CD4-positive, alpha-beta T cell treated with Interleukin-6 at 100 ng/mL for 8 hours (primary cell): ENCODE measurements at places on chromosomes 6 and 20.
A peak's percentile ranks its signal among the peaks of the same experiment; 100 is the strongest.

GRCh38 chr6:82337688-82338257 is 25.8 kb upstream of the TPBG start:
- DNase-seq = no peak

- no peak for DNase-seq
Observed at GRCh38 chr6:147738099-147738498, 229.6 kb downstream of the SAMD5 start.

DNA sequence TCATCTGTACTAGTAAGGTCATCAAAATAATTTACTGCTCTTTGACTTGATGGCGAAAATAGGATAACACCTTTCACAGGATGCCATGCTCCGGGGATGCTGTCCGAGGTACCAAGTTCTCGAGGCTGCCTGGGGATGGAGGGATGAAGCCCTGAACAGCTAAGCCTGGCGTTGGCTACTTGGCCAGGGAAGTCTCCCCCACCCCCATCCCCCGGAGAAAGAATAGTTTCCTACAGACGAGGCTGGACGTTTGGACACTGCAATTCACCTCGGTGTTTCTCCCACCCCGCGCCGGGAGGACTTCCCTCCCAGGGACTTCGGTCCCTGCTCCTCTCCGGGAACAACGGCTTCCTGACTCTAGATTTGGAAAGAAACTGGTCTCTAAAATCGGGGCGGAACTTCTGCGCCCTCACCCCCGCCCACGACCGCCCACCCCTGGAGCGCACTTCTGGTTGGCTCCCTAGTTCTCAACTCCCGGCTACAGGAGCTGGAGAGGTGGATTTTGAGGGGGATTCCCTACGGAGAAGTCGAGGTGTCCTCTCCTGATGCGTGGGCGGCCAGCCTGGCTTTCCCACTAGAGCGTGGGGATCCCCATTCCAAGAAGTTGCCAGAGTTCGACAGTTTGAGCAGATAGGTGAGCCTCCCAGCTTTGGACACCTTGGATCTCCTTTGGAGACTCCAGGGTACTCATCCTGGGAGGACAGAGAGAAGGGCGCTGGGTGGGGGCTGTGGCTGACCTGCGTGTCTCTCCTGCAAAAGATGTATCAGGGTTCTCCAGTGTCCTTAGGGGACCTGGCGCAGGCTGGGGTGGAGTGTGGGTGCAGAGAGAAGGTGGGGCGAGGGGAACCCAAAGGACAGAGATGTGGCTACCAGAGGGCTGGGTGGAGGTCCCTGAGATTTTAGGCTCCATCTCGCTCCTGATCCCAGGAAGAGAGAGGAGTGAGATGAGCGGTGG is 1.1 kb downstream of the PCSK2 start:
- DNase-seq = no peak

- no peak for DNase-seq
Observed at GRCh38 chr6:1802491-1803395, 193.0 kb downstream of the FOXC1 start.

DNA sequence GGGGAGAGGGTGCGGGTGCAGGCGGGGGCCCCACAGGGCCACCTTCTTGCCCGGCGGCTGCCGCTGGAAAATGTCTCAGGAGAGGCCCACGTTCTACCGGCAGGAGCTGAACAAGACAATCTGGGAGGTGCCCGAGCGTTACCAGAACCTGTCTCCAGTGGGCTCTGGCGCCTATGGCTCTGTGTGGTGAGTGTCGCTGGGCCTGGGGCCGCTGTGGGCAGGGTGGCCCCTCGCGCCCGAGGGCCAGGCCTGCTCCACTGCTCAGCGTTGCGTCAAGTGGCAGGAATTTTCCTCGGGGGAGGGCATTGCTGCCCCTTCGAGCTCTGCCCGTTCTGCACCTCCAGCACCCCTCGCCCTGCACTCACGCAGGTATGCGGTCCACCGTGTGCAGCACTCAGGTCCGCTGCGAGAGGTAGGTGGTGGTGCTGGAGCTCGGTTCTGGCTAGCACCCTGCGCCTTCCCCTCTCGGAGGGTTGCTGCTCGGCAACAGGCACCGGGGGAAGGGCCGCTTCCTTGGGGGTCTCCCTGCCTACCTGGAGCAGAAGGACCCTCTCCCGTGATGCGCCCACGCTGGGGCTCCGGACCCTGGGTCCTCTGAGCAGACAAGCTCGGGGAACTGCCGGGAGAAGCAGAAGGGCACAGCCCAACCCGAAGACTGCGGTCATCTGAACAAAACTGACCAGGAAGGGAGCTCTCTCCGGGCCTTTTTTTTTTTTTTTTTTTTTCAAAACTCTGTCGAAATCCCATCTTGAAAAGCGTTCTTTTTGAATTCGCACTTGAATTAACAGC is 674 bp downstream of the MAPK14 start:
- peak; percentile 36 for DNase-seq

DNA sequence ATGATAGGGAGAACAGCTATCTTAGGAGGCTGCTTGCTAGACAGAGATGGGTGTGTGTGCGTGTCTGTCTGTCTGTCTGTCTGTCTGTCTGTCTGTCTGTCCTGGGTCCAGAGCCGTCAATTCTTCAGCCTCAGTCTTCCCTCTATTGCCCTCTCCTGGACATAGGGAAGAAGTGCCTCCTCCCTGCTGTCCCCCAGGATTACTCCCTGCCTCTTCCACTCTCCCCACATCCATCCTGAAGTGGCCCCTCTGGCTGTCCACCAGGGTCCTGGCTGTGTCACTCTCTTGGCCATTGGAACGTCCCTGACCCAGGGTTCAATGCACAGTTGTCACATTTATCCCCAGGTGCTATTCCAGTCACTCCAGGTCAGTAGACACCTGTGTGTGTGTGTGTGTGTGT is 10.2 kb downstream of the TREML2 start:
- no peak for DNase-seq

DNA sequence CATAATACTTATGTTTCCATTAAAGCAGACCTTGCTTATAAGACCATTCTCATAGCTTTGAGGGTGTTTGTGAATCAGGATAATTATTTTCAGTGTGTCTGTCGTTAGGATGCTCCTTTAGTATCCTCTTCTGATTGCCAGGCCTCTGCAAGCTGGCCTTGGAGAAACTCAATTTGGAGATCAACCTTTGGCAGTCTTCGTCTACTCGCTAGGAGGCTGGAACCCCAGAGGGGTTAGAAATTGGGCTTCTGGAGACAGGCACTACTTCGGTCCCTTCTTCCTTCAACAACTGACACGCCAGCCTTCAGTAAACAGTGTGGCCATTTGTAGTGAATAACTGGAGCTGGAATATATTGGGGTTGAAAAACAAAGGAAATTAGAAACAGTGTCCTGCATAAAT is 100.8 kb upstream of the CITED2 start:
- DNase-seq = no peak

GRCh38 chr6:163712566-163712961 is 298.0 kb downstream of the QKI start:
- DNase-seq = no peak

GRCh38 chr6:34227761-34228421 is 8.8 kb upstream of the HMGA1 start:
- DNase-seq = no peak

- no peak for DNase-seq
Observed at GRCh38 chr6:41719436-41720261, 15.8 kb downstream of the TFEB start.

DNA sequence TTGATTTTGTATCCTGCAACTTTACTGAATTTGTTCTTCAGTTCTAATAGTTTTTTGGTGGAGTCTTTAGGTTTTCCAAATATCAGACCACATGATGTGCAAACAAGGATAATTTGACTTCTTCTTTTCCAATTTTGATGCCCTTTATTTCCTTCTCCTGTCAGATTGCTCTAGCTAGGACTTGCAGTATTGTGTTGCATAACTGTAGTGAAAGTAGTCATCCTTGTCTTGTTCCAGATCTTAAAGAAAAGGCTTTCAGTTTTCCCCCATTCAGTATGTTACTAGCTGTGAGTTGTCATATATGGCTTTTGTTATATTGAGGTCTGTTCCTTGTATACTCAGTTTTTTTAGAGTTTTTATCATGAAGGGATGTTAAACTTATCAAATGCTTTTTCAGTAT is 4.6 kb downstream of the MICB start:
- no peak for DNase-seq

GRCh38 chr6:156437121-156437879 is 339.9 kb upstream of the ARID1B start:
- DNase-seq = no peak

DNA sequence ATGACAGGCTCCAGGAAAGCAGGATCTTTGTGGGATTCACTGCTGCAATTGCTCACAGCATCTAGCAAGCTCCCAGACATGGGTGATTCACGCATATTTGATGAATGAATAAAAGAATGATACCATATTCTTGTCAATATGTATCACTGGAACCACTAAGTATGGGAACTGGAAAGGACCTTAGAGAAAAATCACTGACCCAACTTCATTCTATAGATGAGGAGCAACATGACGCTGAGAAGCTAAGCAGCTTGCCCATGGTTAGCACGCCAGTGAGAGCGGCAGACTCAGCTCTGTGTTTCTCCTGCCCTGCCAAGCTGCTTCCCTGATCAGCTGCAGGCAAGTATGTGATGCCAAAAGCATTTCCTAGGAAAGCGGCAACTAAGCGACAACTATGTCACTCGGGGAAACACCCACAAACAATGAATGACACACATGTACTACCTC is 66.8 kb downstream of the PPP1R3G start:
- no peak for DNase-seq

DNA sequence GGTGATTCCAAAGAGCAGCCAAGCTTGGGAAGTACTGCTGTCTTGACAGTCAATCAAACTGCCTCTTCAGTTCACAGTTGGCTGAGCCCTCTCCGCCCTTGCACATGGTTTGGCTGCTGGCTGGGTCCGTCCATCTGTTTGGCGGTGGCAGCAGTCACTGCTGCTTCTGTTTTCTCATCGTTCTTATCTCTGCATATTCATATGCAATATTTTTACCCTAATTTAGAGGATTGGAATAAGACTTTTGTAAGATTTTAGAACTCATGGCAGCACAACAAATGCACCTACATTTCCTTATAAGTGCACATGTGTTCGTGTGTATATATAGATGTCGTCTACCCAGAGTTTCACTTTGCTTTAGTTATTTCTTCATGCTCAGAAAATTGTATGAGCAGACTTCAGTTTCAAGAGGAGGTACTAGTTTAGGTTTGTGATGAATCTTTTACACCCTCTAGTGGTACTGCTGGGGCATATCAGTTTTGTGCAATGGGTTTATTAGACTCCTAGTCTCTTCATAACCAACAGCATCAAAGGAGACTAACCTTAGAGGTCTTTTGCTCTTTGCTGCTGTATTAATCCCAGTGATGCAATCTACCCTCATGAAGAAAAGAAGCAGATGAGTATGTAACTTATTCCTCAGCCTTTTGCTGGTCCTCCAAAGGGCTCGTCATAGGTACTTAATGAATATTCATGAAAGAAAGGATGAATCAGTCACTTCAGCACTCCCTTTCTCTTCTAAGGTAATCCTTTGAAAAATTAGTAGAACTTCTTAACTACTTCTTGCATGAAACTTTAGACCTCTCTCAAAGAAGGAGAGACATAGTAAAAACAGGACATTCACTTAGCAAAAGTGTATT is 44.3 kb downstream of the KHDC1L start:
- peak; percentile 30 for DNase-seq

DNA sequence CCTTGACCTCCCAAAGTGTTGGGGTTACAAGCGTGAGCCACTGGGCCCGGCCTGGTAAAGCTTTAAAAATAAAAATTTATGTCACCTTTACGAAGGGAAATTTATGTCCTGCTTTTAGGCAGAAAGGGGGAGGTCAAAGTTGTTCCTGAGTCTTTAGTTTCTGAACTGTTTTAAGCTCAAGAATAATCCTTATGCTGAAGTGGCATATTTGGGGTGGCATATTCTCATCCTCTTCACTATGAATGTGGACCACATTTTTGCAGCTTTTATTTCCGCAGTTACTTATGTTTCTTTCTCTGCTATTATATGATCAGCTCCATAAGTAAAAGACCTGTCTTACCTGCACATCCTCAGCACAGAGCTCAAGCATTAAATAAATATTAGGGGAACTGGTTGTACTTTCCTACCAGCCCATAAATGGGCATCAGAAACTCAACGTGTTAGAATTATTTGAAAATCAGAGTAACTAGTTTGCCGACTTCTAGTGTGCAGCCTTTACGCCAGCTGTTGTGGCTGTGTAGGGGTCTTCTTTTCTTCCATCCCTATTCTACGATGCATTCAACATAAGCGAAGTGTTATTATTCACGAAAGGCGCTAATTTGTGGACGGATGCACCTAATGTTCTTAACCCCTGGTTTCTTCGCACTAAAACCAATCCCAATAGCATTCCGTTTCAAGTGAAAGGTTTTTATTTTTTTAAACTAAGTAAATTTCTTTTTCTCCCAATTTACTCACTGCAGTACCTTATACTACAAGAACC is 867 bp upstream of the AKAP7 start:
- DNase-seq = no peak
